Erythroblast (primary cell): ENCODE measurements at places on chromosomes 4 and X.

GRCh38 chrX:143674926-143675325 is 39.0 kb upstream of the SLITRK4 start:
- no peak for DNase-seq

- DNase-seq, result no peak
Measured at GRCh38 chr4:37994569-37994968, 34.4 kb downstream of the PTTG2 start.

DNA sequence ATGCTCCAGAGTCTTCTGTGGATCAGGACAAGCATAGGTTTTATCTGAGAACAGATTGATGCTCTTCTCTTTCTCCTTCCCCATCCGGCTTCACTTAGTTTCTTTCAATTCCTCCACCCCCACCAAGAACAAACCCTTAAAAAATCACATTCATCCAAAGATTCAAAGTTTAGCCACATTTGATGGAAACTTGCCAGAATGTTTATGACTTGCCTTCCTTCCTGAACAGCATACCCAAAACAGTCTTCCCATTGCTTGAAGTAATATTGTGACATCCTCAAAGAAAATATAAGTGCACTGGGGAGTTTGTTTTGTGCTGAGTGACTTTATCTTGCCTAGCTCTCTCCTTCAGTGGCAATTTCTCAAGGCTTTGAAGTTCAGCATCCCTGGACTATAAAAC is 83.0 kb downstream of the MAGEB17 start:
- no peak for DNase-seq

DNA sequence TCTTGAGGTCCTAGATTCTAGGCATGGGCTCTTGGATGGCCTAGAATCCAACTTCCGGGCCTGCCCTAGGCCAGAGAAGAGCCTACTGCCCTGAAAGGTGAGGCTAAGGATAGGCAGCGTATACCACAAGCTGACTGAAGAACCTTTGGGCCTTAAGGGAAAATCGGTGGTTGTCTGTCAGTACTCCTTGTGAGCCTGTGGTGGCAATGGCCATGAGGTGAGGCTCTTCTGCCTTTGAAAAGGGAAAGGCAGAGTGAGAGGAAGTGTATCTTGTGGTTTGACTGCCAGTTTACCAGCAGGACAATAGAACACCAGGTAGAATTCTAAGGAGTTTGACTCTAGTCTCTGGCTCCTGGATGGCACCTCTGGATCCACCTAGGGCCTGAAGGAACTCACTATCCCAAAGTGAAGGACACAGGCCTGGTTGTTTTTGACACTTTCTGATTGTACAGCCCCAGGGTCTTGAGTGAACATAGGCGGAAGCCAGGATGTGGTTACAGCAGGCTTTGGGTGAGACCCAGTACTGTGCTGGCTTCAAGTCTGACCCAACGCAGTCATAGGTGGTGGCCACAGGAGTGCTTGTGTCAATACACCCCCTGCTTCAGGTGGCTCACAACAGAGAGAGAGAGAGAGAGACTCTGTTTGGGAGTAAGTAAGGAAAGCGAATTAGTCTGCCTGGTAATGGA is 20.9 kb downstream of the ITIH6 start:
- DNase-seq, result no peak

DNA sequence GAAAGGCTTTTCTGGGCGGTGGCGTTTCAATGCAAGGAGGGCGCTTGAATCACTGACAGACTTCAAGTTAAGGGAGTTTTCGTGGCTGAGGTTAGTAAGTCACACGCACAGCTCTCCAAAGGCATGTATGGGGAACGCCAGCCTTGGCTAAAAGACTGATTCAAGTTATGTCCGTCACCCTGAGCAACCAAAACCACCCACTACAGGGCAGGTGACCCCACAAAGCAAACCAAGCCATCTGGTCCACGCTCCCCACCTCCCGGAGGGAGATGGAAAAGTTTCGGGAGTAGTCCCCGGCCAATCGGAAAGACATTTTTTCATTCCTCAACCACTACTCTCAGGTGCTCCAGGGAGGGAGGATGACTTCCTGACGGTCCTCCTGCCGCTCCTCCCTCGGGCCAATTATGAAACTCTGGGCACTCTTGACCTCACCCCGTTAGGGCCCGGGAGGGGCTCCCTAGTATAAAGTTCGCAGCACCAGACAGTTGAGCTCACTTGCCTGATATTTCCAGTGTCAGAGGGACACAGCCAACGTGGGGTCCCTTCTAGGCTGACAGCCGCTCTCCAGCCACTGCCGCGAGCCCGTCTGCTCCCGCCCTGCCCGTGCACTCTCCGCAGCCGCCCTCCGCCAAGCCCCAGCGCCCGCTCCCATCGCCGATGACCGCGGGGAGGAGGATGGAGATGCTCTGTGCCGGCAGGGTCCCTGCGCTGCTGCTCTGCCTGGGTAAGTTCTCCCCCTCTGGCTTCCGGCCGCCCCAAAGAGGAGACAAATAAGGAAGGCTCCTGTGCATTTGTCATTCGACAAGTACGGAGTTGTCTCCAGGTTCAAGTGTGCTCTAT is at the start of gene EREG:
Gene EREG, plus strand, starts transcription at position 494 of the 840 bp plus-strand sequence. Its CDS starts 164 bp downstream, at position 658.
- DNase-seq, result peak; percentile 40

DNA sequence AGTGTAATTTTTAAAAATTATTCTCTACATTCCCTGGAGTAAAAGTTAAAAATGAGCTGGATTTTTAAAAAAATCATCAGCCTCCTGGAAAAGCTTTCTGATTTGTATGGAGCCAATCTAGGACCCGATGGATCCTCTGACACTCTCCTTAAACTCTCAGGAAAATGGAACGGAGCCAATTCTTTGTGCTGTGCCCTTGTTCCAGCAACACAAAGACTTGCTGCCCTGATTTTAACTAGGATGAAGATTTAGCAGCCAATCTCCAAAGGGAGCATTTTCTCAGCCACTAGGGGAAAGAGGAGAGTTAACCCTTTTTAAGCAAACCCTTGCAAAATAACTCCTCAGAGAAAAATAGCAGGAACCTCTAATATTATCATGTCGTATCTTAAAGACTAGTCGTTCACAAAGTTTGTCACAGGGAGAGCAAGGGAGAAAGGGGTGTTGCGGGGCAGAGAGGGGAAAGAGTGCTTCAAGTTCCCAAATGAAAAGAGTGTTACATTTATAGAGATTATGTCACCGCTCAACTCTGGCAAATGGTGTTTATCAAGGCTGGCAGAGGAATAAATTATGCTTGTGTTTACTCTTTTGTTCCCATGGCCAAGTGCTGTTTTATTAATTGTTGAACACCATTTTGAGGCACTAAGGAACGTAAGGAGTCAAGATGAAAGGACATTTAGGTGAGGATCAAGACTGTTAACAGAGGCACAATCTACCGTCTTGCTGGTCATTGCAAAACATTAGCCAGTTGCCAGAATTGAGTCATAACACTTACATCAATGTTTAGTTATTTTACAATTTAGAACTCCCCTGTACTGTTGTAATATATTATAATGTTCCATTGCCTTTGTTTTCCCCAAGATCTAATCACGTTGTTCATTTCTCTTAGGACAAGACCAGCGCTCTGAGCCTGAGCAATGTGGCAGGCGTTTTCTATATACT is 250.7 kb downstream of the THOC2 start:
- no peak for DNase-seq

GRCh38 chr4:51830156-51830720 is 12.7 kb upstream of the DCUN1D4 start:
- DNase-seq, result no peak

- DNase-seq, result no peak
Measured at GRCh38 chrX:53280331-53281320, 758 bp downstream of the IQSEC2 start.

GRCh38 chr4:3780347-3781171 is 14.4 kb downstream of the ADRA2C start:
- peak; percentile 15 for DNase-seq

- DNase-seq, result no peak
Measured at GRCh38 chr4:18536428-18536827, 514.9 kb upstream of the LCORL start.

GRCh38 chr4:118396881-118397622 is 44.2 kb upstream of the PRSS12 start:
- no peak for DNase-seq

GRCh38 chr4:124757126-124757525 is 44.6 kb upstream of the ANKRD50 start:
- no peak for DNase-seq

- DNase-seq, result no peak
Measured at GRCh38 chr4:47050761-47051725, 19.7 kb downstream of the GABRB1 start.

DNA sequence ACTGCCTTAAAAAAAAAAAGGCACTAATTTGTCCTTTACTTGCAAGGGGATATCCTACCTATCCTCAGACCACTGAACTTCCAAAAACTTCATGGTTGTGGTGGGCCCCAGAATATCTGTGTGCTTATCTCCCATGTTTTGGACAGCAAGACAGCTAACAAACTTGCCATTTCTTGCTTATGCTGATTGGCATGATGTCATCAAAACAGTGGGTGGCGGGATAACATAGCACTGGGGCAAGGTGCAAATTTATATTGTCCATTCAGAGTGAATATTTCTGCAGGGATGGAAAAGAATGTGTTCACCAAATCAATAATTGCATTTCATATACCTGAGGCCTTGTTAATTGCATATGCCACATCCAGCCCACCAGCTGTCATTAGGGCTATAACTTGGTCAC is 23.5 kb downstream of the HAUS3 start:
- DNase-seq, result no peak

DNA sequence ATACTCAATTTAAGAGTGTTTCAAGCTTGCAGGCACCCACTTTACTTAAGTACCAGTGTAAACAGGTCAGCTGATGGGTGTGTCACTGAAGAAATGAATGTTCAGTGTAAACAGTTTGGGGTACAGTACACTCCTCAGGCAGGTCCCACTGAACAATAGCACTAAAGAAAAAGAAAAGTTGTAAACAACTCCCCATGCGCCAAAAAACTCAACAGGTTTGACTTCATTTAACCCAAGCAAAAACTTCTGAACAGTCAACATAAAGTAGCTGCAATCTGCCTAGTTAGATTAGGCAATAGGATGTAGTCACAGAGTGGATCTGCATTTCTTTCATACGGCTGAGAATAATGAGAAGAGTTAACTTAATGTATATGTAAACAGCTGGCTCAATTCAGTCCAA is 93.2 kb downstream of the FAM13A start:
- peak; percentile 52 for DNase-seq

DNA sequence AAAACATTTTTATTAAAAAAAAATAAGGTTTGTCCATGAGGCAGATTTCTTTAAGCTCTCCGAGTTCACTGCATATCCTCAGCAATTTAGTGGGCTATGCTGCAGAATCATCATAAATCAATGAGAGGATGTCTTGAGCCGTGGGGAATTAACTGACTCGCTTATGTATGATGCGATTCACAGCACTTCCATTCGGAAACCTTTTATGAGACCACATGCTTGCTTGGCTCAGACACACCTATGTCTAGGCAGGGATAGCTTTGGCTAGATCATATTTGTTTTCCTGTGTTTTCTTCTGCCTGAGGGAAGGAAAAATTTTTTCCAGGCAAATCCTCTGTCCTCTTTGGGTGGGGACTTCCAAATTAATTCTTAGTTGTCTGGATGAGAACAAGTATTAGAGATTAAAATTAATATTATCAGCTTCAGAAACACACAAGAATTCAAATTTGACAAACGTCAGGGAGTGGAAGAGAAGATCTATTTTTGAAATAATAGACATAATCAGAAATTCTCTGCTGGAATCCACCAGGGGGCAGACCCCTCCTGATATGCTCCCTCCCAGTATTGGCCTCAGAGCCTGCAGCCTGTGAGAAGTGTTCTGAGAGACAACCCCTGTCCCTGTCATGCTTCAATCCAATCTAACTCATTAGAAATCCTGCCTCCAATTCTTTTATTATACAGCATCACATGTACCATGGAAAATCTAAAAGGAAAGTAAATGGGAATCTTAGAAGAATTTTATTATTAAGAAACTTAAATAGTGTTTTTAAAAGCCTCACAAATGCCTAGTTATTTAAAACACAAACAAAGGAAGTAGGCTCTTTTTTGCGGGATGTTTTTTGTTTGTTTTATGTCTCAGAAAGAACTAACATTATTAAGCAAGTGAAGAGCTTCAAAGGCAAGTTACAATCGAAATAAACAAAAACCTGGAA is 345.1 kb upstream of the TACR3 start:
- DNase-seq, result peak; percentile 18

DNA sequence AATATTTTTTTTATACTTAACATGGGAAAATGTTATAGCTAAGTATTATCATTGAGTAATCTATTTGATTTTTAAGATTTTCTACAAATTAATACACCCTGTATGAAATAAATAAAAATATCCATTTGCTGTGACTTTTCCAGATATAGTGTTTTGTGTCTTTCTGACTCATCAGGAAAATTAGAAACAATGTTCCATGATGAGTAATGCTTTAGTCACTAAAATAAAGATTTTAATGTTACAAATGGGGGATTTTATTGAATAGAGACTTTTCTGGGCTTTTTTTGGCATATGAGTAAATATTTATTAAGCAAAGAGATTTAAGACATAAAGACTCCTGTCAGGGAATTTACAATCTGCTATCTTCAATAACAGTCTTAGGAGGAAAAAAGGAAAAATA is 279.2 kb upstream of the NOCT start:
- DNase-seq, result no peak

GRCh38 chr4:139084804-139085093 is 69.2 kb downstream of the NOCT start:
- DNase-seq, result no peak

DNA sequence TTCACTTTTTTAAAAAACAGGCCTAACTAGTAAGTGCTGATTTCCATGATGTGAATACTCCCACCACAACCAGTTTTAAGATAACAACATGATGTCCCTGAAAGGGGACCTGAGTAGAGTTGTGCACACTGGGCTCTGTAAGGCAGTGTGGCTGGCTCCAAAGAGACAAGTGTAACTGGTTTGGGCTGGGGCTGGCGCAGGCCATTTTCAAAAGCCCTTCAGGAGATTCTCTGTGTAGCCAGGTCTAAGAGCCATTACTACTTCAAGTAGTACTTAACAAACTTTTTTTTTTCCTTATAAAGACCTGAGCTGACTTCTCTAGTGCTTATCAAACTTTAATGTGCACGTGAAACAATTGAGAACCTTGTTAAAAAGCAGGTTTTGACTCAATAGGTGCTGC is 4.3 kb downstream of the QRFPR start:
- DNase-seq, result no peak

GRCh38 chr4:78551420-78552351 is at the start of gene ANXA3:
Gene ANXA3 (plus strand): TSS chr4:78551770. CDS start chr4:78554474, 2,704 bp downstream.
- peak; percentile 28 for DNase-seq

GRCh38 chr4:128770807-128771206 is 38.7 kb upstream of the JADE1 start:
- DNase-seq, result no peak

- no peak for DNase-seq
Measured at GRCh38 chr4:65911720-65912119, 241.4 kb upstream of the EPHA5 start.
